Activated effector memory CD4-positive, alpha-beta T cell treated with Interleukin-2 at 50 U/mL for 16 hours (primary cell): ENCODE measurements at places on chromosomes 4 and X.
A peak's percentile ranks its signal among the peaks of the same experiment; 100 is the strongest.

GRCh38 chr4:17492876-17493275 is 19.0 kb downstream of the QDPR start:
- no peak for DNase-seq

DNA sequence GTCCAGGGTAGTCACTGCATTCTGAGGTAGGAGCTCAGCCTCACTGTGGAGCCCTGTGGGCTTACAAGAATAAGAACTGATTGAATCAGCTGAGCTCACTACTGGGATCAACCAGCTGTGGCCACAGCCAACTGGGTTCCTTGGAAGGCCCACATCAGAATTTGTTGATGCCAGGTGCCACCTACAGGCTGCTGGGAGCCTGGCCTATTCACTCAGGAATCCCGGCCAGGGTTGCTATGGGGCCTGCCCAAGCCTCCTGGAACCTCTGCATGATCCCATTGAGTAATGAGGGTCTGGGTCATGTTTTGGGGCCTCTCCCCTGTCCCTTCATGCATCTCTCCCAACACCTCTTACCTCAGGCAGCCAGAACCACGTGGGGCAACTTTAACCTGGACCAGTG is 53.9 kb upstream of the KIAA1210 start:
- no peak for DNase-seq

GRCh38 chr4:151573945-151574344 is 165.0 kb downstream of the FHIP1A start:
- no peak for DNase-seq

DNA sequence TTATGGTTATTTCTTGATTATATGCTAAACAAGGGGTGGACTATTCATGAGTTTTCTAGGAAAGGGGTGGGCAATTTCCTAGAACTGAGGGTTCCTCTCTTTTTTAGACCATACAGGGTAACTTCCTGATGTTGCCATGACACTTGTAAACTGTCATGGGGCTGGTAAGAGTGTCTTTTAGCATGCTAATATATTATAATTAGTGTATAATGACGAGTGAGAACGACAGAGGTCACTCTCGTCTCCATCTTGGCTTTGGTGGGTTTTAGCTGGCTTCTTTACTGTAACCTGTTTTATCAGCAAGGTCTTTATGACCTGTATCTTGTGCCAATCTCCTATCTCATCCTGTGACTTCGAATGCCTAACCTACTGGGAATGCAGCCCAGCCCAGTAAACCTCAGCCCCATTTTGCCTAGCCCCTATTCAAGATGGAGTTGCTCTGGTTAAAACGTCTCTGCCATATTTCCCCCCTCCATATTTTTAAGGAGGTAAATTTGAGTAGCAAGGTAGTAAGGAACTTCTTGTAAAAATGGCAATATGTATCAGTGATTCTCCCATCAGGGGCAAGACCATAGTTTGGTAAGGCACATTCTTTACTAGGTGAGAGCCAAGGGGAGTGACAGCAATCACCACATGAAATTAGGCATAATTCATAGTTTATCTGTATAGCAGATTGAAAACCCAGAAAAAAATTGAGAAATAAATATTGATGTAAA is 2.6 kb downstream of the CXCL2 start:
- DNase-seq: no peak

DNA sequence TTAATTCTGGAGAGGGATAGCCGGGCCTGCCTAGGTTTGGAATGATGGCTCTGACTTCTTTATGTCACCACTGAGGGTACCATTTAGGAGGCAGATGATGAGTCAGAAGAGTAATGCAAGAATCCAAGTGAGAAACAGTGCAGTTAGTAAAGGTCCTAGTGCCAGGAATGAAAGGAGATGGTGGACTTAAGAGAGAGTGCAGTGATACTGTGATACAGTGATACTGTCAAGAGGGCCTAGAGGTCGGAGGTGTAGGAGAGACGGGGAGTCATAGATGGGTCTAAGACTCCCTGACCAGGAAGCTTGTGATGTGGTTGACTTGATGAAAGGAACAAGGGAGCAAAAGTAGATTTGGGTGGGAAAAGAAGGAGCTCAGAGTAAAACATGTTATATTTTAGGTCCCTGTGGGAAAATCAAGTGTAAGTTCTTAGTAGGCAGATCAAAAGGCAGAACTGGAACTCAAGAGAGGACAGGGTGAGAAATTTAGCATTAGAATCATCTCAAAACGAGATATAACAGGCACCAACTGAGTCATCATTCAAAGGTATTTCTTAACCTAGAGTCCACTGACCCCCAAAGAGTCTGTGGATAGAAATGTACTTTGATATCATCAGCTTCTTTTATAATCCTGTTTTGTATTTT is 85.0 kb downstream of the NFKB1 start:
- DNase-seq: no peak

DNA sequence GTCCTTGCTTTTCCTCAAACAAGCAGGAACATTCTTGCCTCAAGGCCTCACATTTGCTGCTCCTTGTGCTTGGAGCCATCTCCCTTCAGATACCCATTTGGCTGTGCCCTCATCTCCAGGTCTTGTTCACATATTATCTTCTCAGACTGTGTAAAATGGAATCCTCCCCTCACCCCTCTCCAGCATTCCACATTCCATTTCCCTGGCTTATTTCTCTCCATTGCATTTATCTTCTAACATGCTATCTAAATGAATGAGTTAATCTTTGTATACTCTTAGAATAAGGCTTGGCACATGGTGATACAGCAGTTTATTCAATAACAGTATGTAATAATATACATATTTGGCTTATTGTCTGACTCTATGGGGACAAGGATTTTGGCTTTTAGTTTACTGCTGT is 8.8 kb upstream of the GALNT7 start:
- DNase-seq: no peak

GRCh38 chrX:20159797-20160385 is 18.3 kb upstream of the EIF1AX start:
- no peak for DNase-seq

DNA sequence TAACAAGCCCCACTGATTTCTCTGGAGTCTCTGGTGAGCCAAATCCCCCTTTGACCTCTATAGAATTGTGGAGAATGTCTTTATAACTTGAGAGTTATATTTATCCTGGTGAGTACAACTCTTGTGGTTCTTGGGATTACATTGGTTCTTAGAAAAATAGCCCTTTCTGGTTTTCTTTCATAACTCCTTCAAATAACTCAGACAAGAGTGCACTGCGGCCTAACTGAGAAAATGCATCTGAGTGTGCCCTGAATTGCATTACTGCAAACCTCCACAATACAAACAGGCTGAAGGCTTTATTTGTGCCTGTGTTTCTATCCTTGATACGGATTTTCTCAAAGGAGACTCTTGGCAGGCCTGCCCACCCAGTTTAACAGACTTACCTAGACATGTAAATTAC is 2.7 kb downstream of the BEX3 start:
- no peak for DNase-seq

GRCh38 chr4:113682730-113683537 is 78.6 kb downstream of the CAMK2D start:
- peak; percentile 49 for DNase-seq

DNA sequence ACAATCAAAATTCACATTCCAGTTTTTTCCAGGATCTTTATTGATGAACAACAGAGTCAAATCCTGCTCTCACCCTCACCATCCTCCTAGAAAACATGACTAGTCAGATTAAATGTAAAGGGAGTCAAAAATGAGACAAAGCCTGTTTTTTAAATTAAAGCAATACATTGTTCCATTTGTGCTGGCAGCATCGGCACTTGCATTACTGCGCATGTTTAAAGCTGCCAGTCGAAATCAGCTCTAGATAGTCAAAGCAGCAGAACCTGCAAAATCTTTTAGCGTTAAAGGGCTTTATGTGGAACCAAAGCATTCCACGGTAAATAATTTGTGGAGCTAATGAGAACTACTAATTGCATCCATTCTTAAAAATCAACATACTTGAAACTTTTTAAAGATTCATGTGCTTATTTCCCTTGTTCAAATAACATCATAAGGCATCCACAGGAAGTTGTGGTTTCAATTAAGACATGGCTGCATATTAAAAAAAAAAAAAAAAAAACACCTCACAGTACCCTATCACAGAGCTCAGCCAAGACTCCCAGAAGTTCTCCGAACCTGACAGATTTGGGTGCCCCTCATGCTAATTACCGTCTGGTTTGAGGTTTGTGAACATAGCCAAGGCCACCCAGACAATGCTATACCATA is 82.2 kb downstream of the SH3KBP1 start:
- DNase-seq: no peak

GRCh38 chrX:119266364-119266995 is 30.4 kb downstream of the PGRMC1 start:
- no peak for DNase-seq

GRCh38 chr4:13988353-13989305 is 361.1 kb upstream of the BOD1L1 start:
- no peak for DNase-seq

- no peak for DNase-seq
Measured at GRCh38 chr4:153549405-153549804, 83.2 kb downstream of the TMEM131L start.

DNA sequence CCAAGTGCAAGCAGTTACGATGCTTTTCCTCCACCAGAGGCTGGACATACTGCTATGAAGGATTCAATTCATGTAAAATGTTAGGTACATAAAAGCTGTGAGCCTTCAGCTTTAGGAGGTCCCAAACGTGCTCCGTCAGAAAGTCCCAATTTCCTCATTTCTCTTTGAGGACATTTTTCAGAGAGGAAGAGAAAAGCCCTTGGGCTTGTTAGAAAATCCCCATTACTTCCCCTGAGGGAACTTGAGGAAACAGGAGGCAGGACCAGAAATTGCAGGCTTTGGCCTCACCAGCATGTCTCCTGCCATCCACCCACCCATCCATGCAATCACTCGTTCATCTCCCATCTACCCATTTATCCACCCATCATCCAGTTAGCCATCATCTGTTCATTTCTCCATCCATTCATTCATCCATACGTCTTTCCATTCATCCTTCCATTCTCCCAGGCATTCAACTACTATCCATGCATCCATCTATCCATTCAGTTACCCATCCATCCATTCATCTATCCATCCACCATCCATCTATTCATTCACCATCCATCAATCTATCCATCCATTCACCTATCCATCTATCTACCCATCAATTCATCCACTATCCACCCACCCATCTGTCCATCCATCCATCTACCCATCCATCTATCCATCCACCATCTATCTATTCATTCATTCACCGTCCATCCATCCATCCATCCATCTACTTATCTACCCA is 223.5 kb downstream of the AFAP1 start:
- DNase-seq: no peak

- DNase-seq: no peak
Measured at GRCh38 chrX:542179-542578, 88.4 kb upstream of the SHOX start.
